CD4-positive, alpha-beta T cell treated with Interleukin-2 at 100 ng/mL for 4 hours (primary cell): ENCODE measurements at places on chromosomes 3 and 15.

DNA sequence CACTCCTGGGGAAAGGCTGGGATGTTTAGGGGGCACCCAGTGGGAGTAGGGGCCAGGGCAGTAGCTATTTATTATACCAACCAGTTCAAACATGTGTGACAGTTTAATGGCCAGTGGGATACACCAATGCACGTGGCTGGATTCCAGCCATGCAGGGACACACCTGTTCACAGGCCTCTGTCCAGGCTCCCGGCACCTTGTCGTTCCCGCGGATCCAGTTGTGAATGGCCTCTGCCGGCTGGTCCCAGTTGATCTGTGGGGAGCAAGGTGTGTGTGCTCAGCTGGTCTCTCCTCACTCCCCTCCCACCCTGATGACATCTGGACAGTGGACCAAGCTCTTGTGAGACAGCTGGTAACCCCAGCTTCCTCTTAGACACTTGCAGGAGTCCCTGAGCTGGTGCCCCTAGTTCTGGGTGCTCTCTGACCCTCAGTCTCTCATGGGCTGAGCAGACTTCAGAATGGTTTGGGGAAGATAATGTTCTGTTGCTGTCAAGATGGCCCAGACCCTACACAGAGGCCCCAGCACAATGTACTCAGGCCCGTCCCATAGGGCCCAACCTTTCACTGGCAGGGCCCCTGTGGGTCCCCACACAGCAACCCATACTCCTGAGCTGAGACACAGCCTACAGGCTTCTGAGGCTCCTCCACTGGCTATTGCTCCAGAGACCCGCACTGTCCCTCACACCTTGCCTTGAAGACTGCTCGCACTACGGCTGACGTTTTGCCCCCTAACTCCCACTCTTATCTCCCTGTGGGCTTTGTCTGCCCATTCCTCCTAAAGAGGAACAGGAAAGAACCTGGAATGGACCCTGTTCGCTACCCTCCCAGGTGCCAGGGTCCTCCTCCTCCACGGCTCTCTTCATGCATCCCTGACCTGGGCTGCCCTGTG is 25.8 kb downstream of the ALDH1L1 start:
- DNase-seq: no peak

- DNase-seq: no peak
Measured at GRCh38 chr3:56937580-56937979, 122.9 kb upstream of the SPATA12 start.

DNA sequence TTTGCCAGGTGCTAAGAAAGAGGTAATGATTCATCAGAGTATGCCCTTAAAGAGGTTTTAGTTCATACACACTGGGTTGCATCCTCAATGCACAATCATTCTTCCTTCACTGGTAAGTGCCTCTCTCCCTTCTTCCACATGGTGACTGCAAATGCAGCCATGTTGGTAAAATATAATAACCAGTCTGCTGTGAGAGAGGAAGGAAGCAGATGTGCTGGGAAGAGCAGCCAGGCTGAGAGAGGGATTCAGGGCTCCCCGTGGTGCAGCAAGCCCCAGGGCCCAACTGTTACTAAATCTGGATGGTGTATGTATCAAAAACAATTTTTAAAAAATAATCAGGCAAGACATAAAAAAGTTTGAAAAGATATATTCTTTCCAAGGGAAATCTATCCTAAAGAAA is 498.1 kb downstream of the MAGI1 start:
- DNase-seq: no peak

DNA sequence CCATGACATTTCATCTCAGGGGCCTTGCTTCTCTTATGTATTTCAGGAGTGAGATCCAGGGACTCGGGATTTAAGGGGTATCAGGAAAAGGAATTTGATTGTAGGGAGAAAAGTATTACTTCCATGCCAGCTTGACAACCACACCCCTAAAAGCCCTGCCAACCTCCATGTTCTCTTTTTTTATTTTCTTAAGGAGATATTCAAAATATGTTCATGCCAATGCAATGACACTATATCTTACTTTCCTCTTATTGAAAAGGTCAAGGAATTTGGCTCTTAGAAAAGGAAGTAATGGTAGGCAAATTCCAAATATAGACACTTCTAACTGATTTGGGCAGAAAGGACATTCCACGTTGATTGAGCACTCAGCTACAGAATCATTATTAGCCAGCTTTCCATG is 407.5 kb upstream of the NECTIN3 start:
- no peak for DNase-seq

DNA sequence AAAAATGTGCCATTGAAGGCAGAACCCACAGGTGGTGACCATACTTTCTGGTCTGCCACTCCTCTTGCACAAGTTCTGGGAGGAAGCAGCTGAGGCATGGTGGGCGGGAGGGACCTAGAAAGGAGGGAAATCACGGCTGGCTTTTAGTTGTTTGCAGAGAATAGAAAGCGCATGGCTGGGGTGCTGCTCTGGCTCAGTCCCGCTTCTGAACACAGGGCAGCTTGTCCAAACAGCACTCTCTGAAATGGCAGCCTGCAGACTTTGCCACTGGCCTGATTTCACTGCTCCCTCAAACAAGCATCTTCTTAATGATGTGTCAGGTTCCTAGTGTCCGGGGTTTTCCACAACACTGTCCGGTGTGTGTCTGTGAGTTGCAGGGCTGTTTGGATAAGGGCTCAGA is 76.7 kb downstream of the AAGAB start:
- DNase-seq: no peak

- peak; percentile 60 for DNase-seq
Measured at GRCh38 chr3:59212128-59212779, 162.4 kb upstream of the CFAP20DC start.

- DNase-seq: no peak
Measured at GRCh38 chr3:136960838-136961836, 3.4 kb downstream of the IL20RB start.

- peak; percentile 15 for DNase-seq
Measured at GRCh38 chr3:131361464-131362421, 19.8 kb upstream of the NUDT16 start.

DNA sequence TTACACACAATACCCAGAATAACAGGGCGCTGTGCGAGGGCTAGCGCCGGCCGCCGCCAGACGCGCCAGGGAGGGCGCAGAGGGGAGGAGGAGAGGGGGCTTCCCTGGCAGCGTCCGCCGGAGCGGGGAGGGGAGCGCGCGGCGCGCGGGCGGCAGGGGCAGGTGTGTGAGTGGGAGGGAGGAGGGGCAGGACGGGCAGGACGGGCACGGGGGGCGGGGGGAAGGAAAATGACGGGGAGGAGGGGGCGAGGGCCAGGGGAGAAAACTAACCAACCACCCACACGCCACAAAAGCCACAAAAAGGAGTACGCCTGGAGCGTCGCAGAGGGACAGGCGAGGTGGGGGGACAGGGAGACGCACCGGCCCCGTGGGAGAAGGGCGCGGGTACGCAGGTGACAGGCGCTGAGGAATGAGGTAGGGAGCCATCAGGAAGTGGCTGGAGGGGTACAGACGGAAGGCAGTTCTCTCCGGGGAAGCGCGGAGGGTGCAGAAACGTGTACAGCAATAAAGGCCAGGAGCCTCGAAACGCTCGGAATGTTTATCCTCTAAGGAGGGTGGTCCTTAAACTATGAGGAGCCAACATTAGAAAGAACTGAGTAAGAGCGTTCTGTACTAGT is 610 bp upstream of the SATB1 start:
- peak; percentile 55 for DNase-seq

DNA sequence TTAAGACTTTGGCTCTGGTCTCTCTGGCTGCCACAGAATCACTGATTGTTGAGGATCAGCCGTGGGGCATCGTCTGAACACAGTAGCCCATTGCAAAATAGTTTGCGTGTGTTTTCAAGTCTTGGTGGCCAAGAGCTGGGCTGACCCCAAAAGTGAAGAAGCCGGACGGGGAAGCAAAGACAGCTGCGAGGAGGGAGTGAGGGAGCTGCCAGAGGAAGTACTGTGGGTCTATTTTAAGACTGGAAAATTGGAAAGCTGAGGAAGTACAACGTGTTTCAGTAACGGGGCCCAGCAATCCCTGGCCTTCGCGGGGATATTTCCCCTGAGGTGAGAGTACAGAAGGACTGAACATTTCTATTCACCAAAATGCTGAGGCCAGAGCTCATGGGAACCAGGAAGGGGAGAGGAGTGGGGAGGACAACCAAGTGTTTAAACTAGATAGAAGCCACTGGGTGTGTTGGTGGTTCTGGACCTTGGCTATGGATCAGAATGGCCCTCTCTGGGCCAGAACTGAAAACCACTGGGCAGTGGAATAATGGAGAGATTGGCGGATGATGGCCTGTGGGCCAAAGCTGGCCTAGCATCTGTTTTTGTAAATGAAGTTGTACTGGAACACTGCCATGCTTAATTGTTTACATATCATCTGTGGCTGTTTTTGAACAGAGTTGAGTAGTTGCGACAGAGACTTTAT is 34.1 kb upstream of the LIMD1 start:
- no peak for DNase-seq

GRCh38 chr3:196981657-196982056 is 13.0 kb upstream of the PIGZ start:
- DNase-seq: no peak

- no peak for DNase-seq
Measured at GRCh38 chr15:81948751-81949150, 97.1 kb downstream of the MEX3B start.

- no peak for DNase-seq
Measured at GRCh38 chr3:114052216-114052615, 4.1 kb downstream of the CCDC191 start.

GRCh38 chr15:92316586-92317295 is 76.9 kb upstream of the ST8SIA2 start:
- DNase-seq: no peak

DNA sequence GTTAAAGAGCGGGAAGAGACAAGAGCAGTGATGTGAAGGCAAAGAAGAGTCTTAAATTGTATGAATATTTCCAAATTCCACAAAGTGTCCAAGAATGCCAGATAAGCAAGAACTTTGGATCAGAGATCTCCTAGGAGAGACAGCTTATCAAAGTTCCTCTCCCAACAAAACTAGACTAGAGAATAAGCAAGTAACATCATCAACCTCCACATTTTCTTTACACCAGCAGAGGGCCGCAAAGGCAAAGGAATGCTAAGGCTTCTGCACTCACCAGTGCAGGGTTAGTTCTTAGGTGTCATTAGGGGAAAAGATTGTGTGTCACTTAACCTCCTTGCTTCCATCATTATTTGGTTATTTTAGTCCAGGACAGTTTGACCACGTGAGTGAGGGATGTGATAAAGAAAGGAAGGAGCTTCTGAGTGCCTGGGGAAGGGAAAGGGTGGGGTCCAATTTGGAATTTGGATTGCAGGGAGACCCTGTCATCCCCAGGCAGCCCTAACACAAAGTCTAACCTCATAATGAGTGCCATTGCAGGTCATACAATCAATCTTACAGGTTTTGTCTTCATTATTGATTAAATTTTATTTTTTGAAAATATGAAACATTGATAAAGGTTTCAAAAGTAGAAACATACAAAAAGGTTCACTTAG is 7.5 kb upstream of the CMTM6 start:
- DNase-seq: peak; percentile 73

- DNase-seq: no peak
Measured at GRCh38 chr15:48330105-48330785, 984 bp upstream of the DUT start.
